Activated CD8-positive, alpha-beta memory T cell treated with anti-CD3 and anti-CD28 coated beads for 48 hours (primary cell): ENCODE measurements at places on chromosomes 4 and X.

- DNase-seq: no peak
Observed at GRCh38 chr4:172900900-172901299, 267.7 kb upstream of the GALNT7 start.

DNA sequence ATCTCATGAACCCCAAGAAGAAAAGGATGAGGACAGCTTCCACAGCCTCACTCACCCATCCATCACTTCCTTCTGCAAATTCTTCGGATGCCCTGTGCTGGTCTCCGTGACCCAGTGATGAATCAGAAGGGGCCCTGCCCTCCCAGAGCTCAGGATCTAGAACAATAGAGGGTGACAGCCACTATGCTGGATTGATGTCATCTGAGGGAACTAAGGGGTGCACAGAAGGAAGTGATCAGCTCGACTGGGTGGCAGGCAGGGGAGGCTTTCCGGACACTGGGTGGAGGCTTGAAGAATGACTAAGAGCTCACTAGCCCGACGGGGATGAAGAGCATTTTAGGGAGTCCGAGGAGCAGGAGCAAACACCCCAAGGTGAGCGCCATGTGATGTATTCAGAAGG lies 1.4 kb upstream of the ZNF185 start:
- no peak for DNase-seq

GRCh38 chrX:46354481-46354880 lies 190.7 kb downstream of the ZNF674 start:
- DNase-seq: no peak

DNA sequence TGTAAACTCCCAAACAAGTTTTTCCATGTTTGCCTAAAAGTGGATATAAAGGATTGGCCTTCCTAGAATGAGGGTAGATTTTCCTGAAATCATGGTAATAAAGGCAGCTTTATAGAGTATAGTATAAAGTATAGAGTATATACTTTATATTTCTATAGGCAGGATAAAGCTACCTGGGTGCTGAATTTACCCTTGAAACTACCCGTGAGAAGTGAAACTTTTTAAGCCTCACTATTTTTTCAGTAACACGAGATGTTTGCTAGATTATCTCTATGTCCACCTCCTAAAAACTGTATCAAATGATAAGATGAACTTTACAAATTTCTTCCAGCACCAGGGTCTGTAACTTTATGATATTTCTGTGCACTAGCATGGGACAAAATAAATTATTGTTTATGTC lies 340.0 kb upstream of the GALNTL6 start:
- DNase-seq: no peak

- no peak for DNase-seq
Observed at GRCh38 chr4:112284662-112285411, 867 bp downstream of the TIFA start.
